ENCODE measurements at places on chromosomes 2 and 18. TPM values are rescaled to one million over a fixed set of nuclear protein-coding genes. Genes with fewer than 3 reads are reported as not detected.

DNA sequence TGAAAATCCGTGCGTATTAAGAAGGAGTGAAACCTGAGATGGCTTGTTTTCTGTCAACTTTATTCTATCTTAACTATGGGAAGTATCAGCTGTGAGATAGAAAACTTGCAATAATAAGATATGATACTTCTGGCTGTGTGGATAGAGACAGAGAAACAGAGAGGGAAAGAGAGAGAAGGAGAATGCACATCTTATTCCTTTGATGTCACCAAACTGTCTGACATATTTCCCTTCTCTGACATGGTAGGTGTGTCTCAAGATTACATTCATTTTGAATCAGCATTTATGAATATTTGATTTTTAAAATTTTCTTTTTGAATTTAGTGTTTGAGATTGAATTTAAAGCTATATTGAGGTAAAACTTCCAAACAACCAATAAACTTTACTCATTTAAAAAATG, 69.4 kb downstream of the CDC42EP3 start:
- no peaks in the 10 kb centered on the region for H3K4me1 ChIP-seq
- no peak overlapping the region for H3K27ac ChIP-seq
- H3K27me3 ChIP-seq = no peaks in the 10 kb centered on the region

- no peak overlapping the region for H3K27ac ChIP-seq
- no peaks in the 10 kb centered on the region for H3K4me1 ChIP-seq
- no peaks in the 10 kb centered on the region for H3K27me3 ChIP-seq
- no peak overlapping the region for H3K4me3 ChIP-seq
- H3K36me3 ChIP-seq = no peaks in the 10 kb centered on the region
These were observed 20.8 kb upstream of the TNP1 start for GRCh38 chr2:216880509-216881184.

GRCh38 chr2:149365931-149366583, 35.7 kb downstream of the LYPD6 start:
- H3K4me3 ChIP-seq = no peak overlapping the region
- H3K27me3 ChIP-seq = no peaks in the 10 kb centered on the region
- no peak overlapping the region for H3K27ac ChIP-seq

DNA sequence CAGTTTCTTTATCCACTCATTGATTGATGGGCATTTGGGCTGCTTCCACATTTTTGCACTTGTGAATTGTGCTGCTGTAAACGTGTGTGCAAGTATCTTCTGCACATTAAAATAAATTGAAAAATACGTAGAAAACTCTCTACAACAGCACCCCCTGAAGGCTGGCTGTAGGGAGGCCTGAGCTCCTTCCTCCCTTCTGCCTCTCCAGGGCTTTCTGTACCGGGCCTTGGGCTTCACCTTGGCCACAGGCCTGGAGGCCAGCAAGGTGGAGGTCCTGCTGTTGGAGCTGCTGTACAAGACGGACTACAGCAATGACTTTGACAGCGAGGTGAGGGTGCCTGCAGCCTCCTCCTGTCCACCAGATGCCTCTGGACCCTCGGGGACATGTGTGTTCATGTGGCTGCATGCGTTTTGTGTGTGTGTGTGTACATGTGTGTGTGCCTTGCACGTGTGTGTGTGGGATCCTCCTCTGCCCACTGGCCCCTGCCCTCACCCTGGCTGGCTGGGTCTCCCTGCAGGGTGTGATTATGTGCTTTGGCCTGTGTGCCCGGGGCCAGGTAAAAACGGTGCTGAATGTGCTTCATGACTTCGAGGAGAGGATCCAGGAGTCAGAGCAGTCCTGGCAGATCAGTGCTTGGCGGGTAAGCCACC, 29.2 kb downstream of the MROH2A start:
- H3K4me3 ChIP-seq = no peak overlapping the region
- H3K36me3 ChIP-seq = no peaks in the 10 kb centered on the region
- H3K27me3 ChIP-seq = no peaks in the 10 kb centered on the region
- no peaks in the 10 kb centered on the region for H3K4me1 ChIP-seq
- DNase-seq = no peak

The MYCN gene
- polyA plus RNA-seq = 17.9 TPM

The SLC14A1 gene
- polyA plus RNA-seq = 1.3 TPM

The REG1B gene
- 0.24 TPM for polyA plus RNA-seq

DNA sequence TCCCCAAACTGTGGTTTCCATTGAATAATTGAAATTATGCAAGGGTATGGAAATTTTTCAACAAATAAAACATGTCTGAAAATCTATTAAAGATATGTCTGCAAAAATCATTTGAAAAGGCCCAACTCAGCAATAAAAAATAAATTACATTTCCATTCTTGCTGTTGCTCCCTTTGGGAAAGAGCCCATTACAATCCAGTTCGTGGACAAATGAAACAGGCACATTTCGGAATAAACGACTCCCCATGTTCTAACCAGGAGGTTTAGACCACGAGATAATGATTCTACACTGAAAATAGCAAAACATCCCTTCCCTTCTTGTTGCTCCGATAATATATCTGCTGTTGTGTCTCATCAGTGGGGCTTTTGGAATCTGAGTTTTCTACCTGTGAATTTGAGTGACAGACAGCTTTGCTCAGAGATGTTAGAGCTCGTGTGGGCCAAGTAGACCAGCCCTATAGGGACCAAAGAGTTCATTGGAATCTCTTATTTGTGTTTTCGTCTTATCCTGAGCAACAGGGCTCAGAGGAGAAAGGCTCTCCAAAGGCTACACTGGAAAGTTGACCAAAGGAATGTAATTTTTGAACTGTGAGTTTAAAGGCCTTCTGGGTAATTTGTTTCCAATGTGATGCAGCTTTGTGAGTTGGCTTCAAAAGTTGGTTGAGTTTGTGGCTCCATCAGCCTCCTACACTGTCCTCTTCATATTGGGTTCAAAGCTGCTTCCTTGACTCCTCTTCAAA, 119.5 kb downstream of the ACTR3 start:
- H3K27me3 ChIP-seq = no peaks in the 10 kb centered on the region
- no peak overlapping the region for H3K4me3 ChIP-seq
- H3K27ac ChIP-seq = no peak overlapping the region
- no peaks in the 10 kb centered on the region for H3K4me1 ChIP-seq
- DNase-seq = no peak
- H3K36me3 ChIP-seq = no peaks in the 10 kb centered on the region

- no peak overlapping the region for H3K4me3 ChIP-seq
- H3K4me1 ChIP-seq = no peaks in the 10 kb centered on the region
- H3K27me3 ChIP-seq = no peaks in the 10 kb centered on the region
These were observed 16.7 kb downstream of the TACR1 start for GRCh38 chr2:75182606-75183005.

- no peak for DNase-seq
- H3K4me3 ChIP-seq = no peak overlapping the region
- no peak overlapping the region for H3K27ac ChIP-seq
- no peaks in the 10 kb centered on the region for H3K4me1 ChIP-seq
These were observed 19.2 kb downstream of the MTA3 start for GRCh38 chr2:42587526-42588117.

Data from large intestine (tissue), 12 donors.